ENCODE measurements at places on chromosomes 7 and 10.

DNA sequence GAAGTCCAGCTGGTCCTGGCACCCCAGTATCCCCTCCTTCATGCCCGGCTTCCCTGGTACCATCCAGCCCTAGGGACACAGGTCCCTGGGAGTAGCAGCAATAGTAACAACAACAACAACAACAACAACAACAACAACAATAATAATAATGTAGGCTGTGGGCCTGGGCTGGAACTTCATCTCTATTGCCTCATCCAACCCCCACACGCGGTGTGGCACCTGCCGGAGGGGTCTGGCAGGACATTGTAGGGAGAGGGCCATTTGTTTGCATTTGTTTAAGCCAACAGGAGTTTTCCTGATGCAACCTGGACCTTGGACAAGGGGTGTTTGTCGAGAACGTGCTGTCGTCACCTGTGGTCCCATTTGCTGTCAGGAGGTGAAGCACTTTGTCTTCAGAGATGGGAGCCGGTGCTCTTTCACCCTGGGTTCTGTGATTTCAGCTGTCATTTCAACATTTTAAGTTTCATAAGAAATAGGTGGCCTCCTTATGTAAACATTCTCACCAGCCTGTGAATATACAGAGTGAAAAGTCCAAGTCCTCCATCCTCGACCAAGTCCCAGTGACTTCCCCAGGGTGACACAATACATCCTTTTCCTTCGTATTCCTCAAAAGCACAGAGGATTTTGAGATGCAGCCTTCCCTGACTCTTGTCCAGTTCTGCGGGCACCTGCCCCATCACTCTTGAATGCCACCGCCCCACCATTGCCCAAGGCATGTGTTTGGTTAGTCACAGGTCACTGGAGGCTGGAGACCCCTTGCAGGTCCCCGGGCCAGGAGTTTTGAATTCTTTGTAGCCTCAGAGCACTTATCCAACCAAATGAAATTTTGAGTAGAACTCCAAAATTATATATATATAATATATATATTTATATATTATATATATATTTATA is 9.2 kb downstream of the LHPP start:
- ATAC-seq = no peak

DNA sequence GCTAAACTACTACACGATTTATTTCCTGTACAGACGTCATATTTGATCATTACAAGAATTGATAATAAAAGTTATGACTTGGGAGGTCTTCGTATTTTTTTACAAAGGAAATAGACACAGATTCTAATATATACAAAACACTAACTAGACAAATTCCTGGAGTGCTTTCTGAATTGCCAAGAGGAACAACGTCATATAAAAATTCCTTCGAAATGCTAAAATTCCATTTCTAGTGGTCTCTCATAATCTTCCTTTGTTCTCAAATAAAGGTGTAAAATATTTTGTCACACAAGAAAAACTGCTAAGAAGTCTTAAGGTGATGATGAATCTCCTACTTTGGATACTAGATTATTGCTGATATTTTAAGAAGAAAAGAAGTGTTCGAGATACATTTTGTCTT is 85.4 kb downstream of the CDK6 start:
- no peak for ATAC-seq

- no peak for ATAC-seq
Observed at GRCh38 chr7:127718340-127718679, 66.3 kb downstream of the SND1 start.

DNA sequence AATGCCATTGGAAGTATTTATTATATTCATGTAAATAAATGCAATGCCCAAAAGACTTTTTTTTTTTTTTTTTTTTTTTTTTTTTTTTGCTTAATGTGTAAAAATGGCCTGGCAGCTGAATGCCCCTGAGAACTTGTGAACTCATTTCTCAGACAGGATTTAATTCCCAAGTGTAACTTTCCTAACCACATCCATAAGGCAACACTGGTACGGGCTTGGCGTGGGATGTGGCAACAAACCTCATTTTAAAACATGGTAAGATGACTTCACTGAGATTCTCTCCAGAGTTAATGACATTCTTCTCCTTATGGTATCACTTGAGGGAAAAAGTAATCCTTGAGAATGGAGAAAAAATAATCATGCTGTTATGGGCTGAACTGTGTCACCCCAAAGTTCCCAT is 150.4 kb downstream of the DGKI start:
- no peak for ATAC-seq

GRCh38 chr10:110530131-110530831 is 32.6 kb downstream of the DUSP5 start:
- ATAC-seq = no peak

DNA sequence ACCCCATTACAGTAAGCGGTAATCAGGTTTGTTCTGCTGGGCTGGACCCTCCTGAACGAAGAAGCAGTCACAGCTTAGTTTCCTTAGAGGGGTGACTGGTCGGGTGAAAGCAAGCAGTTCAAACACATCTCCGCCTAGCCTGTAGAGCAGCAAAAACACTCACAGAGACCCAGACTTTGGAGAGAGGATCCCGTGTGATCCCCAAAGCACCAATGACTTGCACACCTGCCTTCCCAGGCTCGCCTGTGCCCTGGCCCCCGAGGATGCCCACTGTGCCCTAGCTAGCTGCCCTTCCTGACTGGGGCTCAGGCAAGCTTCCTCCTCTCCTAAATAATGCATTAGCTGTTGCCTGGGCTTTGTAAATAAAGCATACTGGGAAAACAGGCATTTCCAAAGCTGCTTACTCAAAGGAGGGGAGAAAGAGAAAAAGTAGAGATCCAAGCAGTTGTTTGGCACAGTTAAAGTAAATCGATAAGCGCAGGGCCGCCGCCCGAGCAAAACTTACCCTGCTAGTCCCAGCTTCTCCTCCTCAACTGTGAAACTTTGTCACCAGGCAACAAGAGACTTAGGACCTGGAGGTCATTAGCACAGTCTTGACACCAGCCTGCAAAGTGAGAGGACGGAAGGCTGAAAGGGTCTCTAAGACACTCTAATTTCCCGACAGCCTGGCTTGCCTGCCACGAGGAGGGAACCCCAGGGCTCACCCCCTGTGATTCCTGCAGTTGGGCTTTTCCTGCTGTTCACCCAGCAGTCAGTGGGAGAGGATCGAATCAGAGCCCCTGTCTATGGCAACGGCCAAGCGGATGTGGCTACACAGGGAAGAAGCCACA is 4.8 kb downstream of the LRRC18 start:
- no peak for ATAC-seq

GRCh38 chr10:34966451-34966850 is 123.7 kb downstream of the CUL2 start:
- ATAC-seq = no peak

- ATAC-seq = no peak
Observed at GRCh38 chr7:116776046-116776445, 86.3 kb upstream of the CAPZA2 start.

- no peak for ATAC-seq
Observed at GRCh38 chr7:36245684-36246299, 92.7 kb downstream of the EEPD1 start.

- ATAC-seq = no peak
Observed at GRCh38 chr7:70545214-70545613, 586.7 kb upstream of the GALNT17 start.

DNA sequence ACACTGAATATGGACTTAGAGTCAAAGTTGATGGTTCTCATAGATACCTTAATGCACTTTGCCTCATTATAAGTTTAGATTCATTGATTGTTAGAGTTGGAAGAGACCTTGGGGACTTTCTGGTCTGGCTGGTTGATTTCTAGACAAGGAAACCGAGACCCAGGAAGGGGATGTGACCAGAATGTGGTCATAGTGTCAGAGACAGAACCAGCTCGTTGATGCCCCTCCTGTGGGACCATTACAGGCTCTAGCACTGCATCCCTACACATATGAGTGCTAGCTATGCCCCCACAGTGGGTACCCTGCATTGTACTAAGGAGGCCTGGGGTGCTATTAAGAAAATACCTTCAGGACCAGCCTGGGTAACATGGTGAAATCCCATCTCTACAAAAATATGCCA is 306.6 kb downstream of the CAMK1D start:
- no peak for ATAC-seq

DNA sequence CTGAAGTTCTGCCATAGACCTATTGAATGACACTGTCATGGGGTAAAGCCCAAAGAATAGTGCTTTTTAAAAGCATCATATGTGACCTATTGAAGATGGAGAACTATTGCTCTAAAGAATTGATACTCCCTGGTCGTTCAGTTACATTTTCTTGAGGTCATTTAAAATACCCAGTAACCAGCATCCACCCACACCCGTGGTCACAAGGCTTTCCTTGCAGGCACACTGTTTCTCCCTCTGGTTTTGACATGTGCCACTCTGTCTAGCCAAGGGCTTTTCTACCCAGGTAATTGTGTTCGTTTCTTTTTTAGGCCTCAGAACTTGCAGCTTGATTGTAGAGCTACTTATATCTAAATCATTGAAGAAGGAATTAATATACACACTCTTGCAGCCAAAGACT is 68.3 kb upstream of the LYZL2 start:
- no peak for ATAC-seq
